ENCODE measurements at places on chromosomes 1 and 21.
A peak's percentile ranks its signal among the peaks of the same experiment; 100 is the strongest.

DNA sequence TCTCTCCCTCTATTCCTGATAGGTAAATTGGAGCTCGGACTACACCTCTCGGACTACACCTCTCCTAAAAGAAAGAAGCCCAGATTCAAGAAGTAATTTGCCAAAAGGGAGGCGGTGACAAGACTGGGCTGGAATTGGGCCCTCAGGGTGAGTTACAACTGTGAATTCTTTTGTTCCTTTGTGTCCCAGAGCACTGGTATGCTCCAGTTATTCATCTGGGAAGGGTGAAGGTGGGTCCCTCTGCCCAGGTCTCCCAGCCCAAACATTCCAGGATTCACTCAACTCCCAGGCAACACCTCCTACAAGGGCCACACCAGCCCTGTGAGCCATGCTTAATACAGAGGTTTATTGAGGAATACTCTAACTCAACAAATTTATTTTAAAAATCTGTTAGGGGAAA, 69.2 kb downstream of the LMX1A start:
- no peak for DNase-seq

- DNase-seq = peak; percentile 63
Measured at GRCh38 chr1:187928288-187928687, 1099.5 kb downstream of the PLA2G4A start.

DNA sequence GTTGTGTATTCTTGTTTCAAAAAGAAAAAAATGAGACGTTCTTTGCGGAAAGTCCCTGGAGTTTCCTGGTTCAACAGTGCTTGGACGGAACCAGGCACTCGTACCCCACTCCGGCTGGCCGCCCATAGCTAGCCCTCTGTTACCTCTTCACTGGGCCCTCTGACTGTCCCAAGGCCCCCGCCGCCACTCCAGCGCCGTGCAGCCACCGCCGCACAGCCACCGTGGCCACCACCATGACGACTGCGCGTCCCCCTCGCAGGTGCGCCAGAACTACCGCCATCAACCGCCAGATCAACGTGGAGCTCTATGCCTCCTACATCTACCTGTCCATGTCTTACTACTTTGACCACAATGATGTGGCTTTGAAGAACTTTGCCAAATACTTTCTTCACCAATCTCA, 9.6 kb downstream of the SNIP1 start:
- DNase-seq = no peak

DNA sequence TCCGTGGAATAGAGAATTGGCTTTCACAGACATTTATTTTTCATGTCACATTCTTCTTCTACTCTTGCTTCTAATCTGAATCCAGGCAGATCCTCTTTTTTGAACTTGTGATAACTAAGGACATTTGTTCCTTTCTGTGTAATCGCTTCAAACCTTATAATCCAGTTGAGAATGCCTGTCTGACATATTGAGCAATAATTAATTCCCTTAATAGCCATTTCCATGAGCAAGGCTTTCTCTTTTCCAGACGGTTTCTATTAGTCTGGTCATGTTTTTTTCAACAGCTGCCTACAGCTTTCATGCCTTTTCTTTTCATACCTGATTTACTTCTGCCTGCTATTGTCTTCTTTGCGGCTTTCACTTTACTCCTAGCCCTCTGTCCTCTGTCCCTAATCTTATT, 163.4 kb downstream of the CYYR1 start:
- no peak for DNase-seq

Measured in epithelial cell of esophagus (primary cell).